ENCODE measurements at places on chromosomes 13 and 19.

DNA sequence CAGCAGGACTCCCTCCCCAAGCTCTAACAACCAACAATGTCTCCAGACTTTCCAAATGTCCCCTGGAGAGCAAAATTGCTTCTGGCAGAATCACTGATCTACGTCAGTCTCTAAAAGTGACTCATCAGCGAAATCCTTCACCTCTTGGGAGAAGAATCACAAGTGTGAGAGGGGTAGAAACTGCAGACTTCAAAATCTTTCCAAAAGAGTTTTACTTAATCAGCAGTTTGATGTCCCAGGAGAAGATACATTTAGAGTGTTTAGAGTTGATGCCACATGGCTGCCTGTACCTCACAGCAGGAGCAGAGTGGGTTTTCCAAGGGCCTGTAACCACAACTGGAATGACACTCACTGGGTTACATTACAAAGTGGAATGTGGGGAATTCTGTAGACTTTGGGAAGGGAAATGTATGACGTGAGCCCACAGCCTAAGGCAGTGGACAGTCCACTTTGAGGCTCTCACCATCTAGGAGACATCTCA, 6.2 kb upstream of the CEACAM5 start:
- DNase-seq: no peak

GRCh38 chr13:107205318-107206104, 637.6 kb upstream of the ARGLU1 start:
- DNase-seq: peak; percentile 7

GRCh38 chr13:47334173-47334572, 437.3 kb upstream of the HTR2A start:
- DNase-seq: no peak

DNA sequence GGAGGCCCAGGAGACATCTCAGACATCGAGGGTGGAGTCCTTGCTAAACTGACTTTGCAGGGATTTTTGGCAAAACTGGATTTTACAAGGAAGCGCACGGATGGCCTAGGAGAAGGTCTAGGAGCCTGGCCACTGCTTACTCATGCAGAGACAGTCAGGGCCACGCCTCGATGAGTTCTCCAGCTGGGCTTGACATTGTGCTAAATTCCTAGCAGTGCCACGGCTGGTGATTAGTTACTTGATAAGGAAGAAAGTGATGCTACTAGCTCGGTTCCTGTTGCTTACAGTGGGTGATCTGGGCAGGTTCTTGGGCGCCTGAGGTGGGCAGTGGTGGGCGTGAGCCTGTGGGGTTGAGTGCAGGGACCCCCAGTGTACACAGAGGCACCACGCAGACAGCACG, 143.4 kb downstream of the SOX1 start:
- no peak for DNase-seq

- DNase-seq: no peak
Measured at GRCh38 chr19:4624301-4624700, 15.0 kb upstream of the TNFAIP8L1 start.

GRCh38 chr19:47459477-47459876, 12.2 kb downstream of the SLC8A2 start:
- no peak for DNase-seq

DNA sequence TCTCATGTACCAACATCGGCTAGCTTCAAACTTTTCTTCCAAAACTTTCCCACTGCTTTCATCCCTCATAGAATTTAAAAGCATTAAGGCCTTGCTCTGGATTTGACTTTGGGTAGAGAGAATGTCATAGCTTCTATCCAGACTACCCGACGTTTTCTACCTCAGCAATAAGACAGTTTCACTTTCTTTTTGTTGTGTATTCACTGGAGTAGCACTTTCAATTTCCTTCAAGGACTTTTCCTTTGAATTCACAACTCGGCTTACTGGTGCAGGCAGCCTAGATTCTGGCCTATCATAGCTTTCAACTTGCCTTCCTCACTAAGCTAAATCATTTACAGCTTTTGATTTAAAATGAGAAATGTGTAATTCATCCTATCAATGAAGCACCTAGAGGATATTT, 420.4 kb upstream of the GPC6 start:
- no peak for DNase-seq

GRCh38 chr13:79191501-79191900, 214.6 kb downstream of the RBM26 start:
- DNase-seq: no peak

DNA sequence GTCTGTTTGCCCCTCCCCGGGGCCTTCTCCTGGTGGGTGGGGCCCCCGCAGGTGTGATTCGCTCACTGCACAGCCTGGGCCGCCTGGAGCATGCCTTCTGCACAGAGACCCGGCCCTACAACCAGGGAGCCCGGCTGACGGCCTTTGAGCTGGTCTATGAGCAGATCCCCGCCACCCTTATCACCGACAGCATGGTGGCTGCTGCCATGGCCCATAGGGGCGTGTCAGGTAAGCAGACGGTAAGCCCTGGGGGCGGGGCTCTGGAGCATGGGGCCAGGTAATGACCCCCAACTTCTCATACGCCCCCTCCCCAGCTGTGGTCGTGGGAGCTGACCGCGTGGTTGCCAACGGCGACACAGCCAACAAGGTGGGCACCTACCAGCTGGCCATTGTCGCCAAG, 4.2 kb downstream of the MRI1 start:
- no peak for DNase-seq

GRCh38 chr19:7575434-7576040, 20.1 kb upstream of the CAMSAP3 start:
- no peak for DNase-seq

GRCh38 chr13:97475011-97475410, 41.0 kb downstream of the RAP2A start:
- DNase-seq: no peak

GRCh38 chr13:78636495-78636894, 22.5 kb downstream of the OBI1 start:
- no peak for DNase-seq

GRCh38 chr19:43618921-43619261, 538 bp downstream of the ZNF428 start:
- DNase-seq: no peak

- no peak for DNase-seq
Measured at GRCh38 chr13:100381595-100382224, 206.9 kb downstream of the GGACT start.

GRCh38 chr13:37230346-37230745, 124.9 kb upstream of the CSNK1A1L start:
- no peak for DNase-seq

GRCh38 chr13:20492641-20493040, 33.0 kb downstream of the CRYL1 start:
- peak; percentile 7 for DNase-seq

DNA sequence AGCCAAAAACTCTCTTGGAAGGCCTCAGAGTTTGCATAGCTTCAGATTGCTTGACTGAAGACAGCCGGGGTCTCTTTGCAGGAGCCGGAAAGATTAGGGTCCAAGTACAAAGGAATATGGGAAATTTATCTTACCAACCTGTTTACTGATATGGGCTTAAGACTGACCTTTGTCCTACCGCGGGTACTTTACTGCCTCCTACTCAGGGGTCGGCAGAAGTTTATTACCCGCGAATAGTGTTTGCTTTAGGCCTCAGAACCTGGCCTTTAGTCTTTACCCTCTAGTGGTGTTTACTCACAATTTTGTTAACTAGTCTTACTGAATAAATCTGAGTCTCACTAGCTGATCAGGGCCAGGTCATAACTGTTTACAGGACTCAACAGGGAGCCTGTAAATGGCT, 765.4 kb upstream of the SPRY2 start:
- no peak for DNase-seq

DNA sequence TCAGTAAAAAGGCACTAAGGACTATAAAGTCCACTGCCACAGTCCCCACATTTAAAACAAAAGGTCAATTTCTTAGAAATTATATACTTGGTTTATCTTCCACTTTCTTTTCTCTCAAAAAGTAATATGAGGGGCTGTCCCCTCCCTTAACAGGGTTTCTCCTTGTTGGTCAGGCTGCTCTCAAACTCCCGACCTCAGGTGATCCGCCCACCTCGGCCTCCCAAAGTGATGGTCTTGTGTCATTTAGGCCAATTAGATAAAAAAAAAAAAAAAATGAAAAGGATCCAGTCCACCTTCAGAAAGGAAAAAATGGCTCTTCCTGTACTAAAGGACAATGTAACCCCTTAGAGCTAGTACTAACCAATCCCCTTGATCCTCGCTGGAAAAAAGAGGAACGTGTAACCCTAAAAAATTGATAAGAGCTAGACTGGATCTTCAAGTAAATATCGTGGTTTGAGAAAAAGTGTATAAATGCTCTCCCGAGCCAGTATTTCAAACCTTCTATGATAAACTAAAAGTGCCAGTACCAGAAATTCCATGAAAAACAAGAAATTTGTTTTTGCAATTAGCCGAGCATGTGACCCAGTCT, 9.0 kb upstream of the CD70 start:
- no peak for DNase-seq
